ENCODE measurements at places on chromosomes 13 and 19.

- no peak for DNase-seq
Observed at GRCh38 chr13:60679131-60679530, 282.1 kb downstream of the TDRD3 start.

DNA sequence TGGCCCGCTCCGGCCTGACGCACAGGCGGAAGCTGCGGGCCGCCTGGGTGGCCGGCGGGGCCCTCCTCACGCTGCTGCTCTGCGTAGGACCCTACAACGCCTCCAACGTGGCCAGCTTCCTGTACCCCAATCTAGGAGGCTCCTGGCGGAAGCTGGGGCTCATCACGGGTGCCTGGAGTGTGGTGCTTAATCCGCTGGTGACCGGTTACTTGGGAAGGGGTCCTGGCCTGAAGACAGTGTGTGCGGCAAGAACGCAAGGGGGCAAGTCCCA is 4.4 kb downstream of the FFAR1 start:
- DNase-seq = no peak

DNA sequence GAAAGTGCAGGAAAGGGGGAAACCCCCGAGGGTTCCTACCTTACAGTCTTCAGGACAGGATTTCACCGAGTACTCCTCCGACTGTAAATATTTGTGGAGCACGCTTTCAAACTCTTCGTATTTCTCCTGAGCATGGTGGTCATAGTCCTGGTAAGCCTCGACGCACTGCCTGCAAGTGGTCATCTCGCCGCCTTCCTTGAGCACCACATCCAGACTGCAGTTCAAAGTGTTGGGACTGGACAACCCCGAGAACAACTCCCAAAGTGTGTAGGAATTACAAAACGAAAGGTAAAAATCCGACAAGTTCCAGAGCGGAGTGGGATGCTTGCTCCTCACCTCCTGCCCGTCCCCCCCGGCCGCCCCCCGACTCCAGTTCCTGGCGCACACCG is 349.7 kb downstream of the LIG4 start:
- no peak for DNase-seq

DNA sequence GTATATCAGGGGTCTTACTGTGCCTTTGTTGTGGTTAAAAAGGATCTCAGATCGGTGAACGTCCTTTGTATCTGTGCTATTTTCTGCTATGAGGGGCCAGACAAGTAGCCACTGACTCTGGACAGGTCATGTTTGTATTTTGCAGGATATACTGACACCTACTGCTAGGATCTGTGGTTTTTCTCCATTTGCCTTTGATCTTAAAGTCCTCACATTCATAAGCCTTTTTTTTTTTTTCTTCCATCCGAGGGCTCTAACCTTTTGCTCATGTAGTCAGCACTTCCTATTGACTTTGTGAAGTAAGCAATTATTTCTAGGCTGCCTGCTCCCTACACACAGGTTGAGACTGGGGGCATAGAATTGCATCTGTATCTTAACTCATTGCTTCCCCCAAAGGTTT is 106.2 kb downstream of the SLITRK5 start:
- DNase-seq = no peak

GRCh38 chr13:68257111-68257842 is 1027.1 kb upstream of the PCDH9 start:
- DNase-seq = no peak

GRCh38 chr13:44068169-44068568 is 188.5 kb downstream of the LACC1 start:
- no peak for DNase-seq
